SW 1271 (cell line): ENCODE measurements at places on chromosomes 4 and X.

- no peak for DNase-seq
These were observed 85.0 kb downstream of the TEX13C start for GRCh38 chrX:125404667-125405160.

DNA sequence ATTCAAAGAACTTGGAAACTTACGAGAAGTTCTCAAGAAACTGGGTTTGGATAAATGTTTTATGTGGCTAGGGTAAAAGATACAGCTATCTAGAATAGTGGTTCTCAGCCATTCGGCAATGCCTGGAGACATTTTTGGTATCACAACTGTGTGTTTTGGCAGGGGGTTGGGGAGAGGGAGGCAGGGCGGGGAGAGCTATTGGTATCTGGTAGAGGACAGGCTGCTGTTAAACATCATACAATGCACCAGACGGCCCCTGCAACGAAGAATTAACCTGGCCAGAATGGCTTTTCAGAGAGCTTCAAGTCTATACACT is 50.8 kb upstream of the MND1 start:
- DNase-seq, result no peak

DNA sequence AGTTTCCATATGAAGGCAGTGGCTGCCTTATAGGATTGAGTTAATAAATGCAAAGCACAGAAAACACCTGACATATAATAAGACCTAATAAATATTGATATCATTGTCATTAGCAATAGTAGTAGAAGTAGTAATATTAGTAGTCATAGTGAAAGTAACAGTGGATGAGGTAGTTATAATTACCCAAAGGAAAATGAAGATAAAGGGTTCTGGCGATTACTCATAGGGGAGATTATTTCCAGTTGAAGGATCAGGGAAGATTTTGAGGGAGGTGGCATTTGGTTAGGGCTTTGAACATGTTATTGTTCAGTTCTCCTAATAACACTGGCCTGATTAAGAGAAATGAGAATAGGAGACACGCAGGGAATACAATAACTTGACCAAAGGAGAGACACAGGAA is 131.9 kb upstream of the GPRIN3 start:
- no peak for DNase-seq

DNA sequence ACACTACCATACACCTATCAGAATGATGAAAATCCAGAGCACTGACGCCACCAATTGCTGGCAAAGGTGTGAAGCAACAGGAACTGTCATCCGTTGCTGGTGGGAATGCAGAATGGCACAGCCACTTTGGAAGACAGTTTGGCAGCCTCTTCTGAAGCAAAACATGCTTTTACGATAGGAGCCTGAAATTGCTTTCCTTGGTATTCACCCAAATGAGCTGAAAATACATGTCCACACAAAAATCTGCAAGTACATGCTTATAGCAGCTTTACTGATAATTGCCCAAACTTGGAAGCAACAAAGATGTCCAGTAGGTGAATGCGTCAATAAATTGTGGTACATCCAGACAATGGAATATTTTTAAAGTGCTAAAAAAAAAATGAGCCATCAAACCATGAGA is 322.8 kb upstream of the FAT1 start:
- DNase-seq, result no peak

DNA sequence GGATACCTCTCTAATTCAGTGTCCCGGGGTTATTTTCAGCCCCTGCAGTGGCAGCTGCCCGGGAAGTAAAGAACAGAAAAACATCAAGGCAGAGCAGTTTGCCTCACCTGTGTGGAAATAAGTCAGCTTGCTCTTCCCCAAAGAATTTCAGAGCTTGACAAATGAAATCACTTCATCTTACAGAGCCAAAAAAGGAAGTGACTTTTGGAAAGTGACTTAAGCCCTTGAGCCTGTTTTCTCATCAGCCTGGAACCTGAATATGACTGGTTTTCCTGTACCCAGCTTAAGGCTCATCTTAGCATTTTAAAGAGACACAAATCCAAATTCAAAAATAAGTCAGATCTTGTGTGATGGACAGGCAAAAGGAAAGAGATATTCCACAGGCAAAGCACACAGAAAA is 211.6 kb downstream of the RCHY1 start:
- DNase-seq, result no peak

DNA sequence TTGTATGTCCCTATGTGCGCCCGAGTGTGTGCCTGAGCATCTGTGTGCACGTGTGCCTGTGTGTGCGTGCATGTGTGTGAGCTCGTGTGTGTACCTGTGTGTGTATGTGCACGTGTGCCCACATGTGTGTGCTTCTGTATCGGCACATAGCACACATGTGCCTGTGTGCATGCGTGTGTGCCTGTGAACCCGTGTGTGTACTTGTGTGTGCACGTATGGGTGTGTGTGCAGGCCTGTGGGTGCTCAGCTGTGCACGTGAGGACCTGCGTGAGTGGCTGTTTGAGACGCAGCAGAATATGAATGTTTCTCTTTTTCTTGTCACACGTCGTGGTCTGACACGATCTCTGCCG is 4.3 kb downstream of the AKAP17A start:
- no peak for DNase-seq

DNA sequence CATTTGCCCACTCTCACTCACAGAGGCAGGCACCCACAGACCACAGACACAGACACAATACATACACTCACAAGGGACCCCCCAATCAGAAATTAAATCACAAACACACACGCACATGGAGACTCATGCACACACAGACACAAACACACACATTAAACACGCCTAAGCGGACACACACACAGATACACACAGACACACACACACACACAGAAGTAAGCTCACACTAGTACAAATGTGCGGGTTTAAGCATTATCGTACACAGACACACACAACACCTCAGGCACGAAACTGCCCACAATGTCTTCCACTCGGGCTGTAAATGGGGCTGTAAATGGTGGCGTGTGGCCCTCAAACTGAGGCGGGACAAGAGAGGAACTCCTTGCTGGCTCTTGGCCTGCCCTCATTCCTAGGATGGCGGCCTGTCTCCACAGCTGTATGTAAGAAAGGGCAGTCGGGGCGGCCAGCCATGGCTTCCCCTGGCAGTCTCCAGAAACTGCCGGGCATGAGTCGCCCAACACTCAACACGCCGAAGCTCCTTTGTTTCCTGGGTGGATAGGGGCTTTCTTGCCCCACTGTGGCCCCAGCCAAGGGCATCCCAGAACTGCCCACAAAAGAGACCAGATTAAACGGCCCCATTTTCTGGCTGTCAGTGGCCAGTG is 53.9 kb downstream of the NBDY start:
- DNase-seq, result no peak
